ENCODE measurements at places on chromosomes 16 and 17. TPM values are rescaled to one million over a fixed set of nuclear protein-coding genes. Genes with fewer than 3 reads are reported as not detected.

The PRAC1 gene
- total RNA-seq, result not detected

- DNase-seq, result no peak
Measured at GRCh38 chr17:172401-172800, 9.0 kb downstream of the DOC2B start.

The BCAR1 gene
- total RNA-seq, result 106 TPM

GRCh38 chr17:79616801-79617200 is 6.0 kb upstream of the RBFOX3 start:
- no peak for DNase-seq

GRCh38 chr17:32479074-32479617 is 7.6 kb upstream of the CDK5R1 start:
- DNase-seq, result no peak

The CSH1 gene
- not detected for total RNA-seq

The TMIGD1 gene
- total RNA-seq, result not detected

- DNase-seq, result no peak
Measured at GRCh38 chr16:81315271-81316175, 761 bp downstream of the GAN start.

The CSH2 gene
- not detected for total RNA-seq

DNA sequence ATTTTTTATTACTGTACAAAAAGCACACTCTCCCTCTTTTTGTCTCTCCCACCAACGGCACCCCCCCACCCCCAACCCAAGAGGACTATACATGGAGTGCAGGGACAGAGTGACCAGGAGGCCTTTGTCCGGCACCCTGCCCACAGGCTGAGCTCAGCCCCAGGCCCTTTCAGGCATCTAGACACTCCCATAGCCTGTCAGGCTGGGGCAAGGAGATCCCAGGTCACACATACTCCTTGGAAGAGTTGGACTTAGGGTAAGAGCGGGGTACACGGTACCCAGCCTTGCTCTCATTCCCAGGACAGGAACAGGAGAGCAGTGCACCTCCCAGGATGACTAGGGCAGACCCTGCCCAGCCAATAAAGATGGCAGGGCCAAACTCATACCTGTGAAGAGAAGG is 2.1 kb downstream of the CLDN7 start:
- DNase-seq, result no peak

The FN3K gene
- total RNA-seq, result 2.9 TPM

- peak; percentile 55 for DNase-seq
Measured at GRCh38 chr16:55703003-55704001, 47.5 kb downstream of the SLC6A2 start.

GRCh38 chr17:7549401-7550055 is 670 bp downstream of the TNFSF12 start:
- no peak for DNase-seq

The SCARF1 gene
- total RNA-seq, result 1.1 TPM

The TMEM88 gene
- not detected for total RNA-seq

- no peak for DNase-seq
Measured at GRCh38 chr16:11768849-11769248, 26.2 kb upstream of the TXNDC11 start.

- DNase-seq, result no peak
Measured at GRCh38 chr16:3092501-3092941, 6.6 kb downstream of the ZSCAN10 start.

DNA sequence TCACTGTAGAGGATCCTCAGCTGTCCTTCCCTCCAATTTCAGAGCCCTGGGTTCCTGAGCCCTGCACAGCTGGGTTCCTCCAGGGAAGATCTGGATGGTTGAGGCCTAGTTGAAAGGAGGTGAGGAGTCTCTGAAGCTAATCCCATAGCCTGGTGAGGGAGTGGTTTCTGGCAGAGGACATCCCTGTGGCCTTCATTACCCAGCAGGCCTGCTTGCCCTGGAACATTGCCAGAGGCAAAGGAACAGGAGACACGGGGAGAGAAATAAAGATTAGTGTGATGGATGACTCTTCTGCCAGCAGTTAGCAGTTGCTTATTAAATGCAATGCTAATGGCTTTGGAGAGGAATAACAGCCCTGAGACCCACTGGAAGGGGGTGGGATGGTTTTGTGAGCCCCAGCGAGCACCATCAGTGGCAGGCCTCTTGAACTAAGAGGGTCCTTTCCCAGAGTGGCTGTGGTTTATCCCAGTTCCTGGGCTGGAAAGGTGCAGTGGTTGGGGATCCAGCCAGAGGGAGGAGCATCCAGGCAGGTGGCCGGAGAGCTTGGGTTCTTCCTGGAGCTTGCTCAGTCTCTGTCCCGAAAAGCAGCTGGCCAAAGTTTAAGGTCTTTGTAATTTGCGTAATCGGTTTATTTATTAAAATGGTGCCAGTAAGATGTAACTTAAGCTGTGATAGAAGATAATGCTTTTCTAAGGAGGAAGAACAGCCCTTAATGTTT is 209.7 kb downstream of the CCDC182 start:
- no peak for DNase-seq

All from A172 (cell line).